NCI-H2227 treated with DMSO at 0.1 percent for 48 hours (cell line): ENCODE measurements at places on chromosomes 13 and 19.
A peak's percentile ranks its signal among the peaks of the same experiment; 100 is the strongest.

DNA sequence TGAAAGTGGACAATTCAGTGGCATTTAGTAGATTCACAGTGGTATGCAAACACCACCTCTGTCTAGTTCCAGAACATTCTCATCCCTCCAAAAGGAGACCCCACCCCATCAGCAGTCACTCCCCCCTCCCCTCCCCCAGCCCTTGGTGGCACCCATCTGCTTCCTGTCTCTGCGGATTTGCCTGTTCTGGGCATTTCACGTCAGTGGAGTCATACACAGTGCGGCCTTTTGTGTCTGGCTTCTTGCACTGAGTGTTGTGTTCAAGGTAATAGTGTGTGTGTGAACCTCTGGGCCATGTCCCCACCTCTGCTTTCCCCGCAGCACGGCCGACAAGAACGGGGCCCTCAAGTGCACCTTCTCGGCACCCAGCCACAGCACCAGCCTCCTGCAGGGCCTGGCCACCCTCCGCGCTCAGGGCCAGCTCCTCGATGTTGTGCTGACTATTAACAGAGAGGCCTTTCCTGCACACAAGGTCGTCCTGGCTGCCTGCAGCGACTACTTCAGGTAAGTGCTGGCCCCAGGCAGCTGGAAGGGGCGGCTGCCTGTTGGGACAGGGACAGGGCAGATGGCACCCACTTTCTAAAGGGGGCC lies 19.4 kb upstream of the CRTC1 start:
- no peak for DNase-seq

- DNase-seq = no peak
Measured at GRCh38 chr13:110872034-110872767, 42.7 kb downstream of the ANKRD10 start.

DNA sequence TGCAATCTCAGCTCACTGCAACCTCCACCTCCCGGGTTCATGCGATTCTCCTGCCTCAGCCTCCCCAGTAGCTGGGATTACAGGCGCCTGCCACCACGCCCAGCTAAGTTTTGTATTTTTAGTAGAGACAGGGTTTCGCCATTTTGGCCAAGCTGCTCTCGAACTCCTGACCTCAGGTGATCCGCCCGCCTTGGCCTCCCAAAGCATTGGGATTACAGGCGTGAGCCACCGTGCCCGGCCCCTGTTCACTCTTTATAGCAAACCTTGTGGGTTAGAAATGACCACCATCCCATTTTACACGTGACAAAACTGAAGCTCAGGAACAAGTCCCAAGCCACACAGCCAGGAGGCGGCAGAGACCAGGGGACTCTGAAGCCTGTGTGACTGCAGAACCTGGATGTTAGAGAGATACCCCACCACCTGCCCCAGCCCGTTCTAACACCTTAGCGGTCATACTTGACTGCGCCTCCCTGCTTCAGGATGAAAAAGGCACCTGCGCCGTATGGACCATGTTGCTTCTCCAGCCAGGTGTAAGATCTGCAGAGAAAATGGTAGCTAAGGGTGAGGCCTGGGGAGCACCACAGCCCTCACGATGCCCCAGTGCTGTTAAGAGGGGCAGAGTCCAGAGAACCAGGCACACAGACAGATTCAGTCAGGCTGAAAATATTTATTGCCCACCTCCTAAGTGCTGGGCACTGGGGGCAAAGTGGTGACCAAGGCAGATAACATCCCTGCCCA lies 3.6 kb downstream of the DMAC2 start:
- no peak for DNase-seq

GRCh38 chr19:21328406-21328805 lies 804 bp downstream of the ZNF708 start:
- DNase-seq = no peak

- no peak for DNase-seq
Measured at GRCh38 chr13:97491452-97491851, 57.5 kb downstream of the RAP2A start.

DNA sequence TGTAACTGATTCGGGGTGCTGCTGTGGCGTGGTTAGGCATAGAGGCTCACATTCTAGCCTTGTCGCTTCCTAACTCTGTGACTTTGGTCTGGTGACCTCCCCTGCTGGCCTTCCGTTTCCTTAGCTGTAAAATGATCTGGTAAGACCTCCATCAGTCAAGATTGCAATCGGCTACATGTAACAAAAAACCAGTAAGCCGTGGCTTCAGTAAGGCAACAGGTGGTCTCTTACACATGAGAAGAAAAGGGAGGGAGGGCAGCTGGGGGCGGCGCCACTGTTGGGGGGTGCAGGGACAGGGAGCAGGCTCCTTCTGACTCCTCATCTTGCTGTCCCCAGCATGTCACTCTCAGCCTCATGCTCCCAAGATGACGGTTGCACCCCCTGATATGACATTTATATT lies 148.0 kb downstream of the SIPA1L3 start:
- DNase-seq = peak; percentile 66

- DNase-seq = no peak
Measured at GRCh38 chr13:77595166-77595810, 59.8 kb downstream of the SCEL start.

DNA sequence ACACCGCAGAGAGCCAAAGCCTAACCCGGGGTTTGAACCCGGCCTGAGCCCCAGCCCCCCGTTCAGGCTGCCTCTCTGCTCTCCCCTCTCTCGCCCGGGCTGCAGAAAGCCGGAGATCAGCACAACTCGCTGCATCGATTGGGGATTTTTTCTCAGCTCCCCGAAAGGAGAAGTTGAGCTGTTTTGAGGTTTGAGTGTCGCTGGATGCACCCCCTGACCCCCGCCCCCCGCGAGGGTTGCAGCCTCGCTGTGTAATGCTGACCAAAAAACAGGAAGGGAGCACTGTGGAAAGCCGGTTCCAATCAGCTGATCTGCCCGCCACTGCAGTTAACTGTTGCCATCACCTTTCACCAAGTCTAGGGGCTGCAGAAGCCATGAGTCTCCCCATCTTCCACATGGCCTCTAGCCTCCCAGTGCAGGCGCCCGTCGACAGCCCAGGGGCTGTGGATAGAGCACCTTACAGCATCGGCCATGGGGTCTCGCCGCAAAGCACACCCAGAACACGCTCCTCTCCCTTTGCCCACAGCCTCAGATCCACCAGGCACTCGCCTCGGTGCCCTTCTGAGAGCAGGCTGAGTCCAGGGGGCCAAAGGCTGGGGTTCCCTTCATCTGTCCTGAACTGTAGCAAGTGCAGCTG lies 34.5 kb downstream of the MYO9B start:
- DNase-seq = no peak

GRCh38 chr13:35769812-35770211 lies 293.3 kb upstream of the MAB21L1 start:
- DNase-seq = no peak

DNA sequence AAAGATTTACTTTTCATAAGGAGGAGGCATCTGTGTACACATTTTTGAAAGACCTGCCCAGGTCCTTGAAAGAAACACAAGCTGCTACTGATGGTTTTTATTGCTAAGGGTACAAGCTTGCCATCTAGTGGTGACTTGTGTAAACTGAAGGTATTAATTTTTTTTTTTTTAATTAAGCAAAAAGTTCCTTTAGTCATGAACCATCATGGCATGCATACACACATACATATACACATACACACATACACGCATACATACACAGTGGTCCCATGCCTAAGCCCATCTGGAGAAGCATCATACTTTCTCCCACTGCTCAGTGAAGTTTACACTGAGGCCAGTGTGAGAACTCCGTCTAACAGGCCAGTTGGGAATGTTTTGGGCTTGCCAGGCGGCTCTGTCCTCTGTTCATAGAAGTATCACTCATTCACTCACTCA lies 312.5 kb downstream of the DCLK1 start:
- DNase-seq = peak; percentile 33

DNA sequence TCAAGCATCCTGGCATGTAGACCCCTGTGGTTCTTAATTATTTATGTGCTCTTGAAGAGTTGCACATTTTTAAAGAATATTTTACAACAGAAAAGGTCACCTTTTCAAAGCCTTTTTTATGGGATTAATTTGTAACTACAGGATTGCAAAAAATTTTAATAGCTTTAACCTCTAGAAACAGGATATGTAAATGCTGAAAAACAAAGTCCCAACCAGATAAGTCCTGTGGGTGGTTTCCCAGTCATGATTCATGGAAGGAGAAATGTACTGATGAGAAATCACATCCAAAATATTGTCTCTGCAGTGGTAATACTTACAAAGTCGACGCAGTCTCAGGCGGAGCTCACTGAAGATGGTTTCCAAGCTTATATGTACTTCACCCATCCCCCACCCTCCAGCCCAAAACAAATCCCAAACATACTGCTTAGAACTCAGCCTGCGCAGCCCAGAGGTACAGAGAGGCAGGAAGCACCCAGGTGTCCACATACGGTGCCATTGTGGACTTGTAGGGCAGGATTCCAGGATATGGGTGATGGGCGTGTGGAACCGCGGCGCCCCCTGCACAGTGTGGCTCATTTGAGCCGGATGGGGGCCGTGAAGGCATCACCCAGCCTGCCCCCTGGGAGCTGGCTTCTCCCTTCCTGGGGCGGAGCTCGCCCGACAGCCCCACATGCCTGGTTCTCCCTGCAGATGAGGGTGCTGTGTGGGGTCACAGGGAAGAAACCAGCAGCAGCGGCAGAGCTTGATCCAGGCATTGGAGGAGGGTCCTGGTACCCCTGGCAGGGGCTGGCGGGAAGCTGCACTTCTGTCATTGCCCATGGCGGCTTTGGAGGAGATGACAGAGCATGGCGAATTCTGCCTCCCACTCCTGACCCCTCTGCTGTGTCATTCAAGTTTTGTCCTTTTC lies 101.2 kb downstream of the ATP11A start:
- DNase-seq = no peak

DNA sequence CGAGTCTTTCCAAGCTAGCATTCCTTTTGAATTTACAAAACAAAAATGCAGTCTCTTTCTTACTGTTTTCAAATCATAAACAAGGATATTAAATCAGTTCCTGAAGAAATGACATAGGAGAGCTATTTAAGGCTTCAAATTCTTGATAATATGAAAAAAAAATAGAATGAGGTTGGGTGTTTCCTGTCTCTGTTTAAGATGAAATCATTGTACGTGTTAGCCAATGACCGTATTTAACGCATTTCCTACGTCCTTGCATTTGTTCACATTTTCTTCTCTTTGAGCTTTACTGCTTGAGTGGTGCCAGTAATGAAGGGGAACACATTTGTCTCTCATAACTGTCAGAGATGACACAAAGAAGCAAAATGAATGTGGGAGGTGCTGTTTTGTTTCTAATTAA lies 821.3 kb downstream of the DIAPH3 start:
- no peak for DNase-seq

- DNase-seq = no peak
Measured at GRCh38 chr19:48777720-48778119, 22.4 kb downstream of the FGF21 start.

GRCh38 chr19:46748325-46749109 lies 2.3 kb upstream of the STRN4 start:
- DNase-seq = no peak

DNA sequence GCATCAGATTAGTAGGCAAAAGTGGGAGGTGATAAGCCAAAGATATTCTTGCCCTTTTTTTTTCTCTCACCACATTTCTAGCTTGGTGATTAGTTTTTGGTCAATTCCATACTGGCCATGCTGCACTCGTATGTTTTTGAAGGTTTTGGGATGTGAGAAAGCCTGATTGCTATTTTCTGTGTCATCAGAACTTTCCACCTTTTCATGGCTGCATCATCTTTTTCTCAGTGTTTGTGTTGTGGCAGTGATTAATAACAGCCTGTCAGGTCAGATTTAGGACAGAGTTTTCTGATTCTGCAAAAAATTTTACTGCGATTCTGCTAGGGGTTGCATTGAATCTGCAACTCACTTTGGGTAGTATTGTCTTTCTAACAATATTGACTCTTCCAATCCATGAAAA lies 32.9 kb downstream of the PSG1 start:
- DNase-seq = no peak

GRCh38 chr13:71090990-71091389 lies 776.0 kb downstream of the DACH1 start:
- no peak for DNase-seq

DNA sequence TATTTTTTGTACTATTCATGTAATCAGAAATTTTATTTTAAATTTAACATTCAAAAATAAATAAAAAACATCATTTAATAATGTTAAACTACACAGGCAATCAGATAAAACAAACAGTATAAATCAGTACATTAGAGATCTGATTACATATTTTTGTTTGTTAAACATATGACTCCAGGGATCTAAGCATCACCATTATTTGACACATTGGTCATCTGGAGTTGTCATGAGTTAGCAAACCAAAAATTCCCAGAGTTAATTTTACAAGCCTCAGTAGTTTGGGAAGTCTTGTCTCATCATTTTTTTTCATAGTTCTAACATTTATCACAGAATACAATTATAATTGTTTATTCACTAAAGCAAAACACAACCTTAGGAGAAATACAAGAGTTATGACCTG lies 770.8 kb upstream of the SLITRK6 start:
- DNase-seq = no peak

- DNase-seq = no peak
Measured at GRCh38 chr13:59901191-59901590, 262.5 kb downstream of the DIAPH3 start.

DNA sequence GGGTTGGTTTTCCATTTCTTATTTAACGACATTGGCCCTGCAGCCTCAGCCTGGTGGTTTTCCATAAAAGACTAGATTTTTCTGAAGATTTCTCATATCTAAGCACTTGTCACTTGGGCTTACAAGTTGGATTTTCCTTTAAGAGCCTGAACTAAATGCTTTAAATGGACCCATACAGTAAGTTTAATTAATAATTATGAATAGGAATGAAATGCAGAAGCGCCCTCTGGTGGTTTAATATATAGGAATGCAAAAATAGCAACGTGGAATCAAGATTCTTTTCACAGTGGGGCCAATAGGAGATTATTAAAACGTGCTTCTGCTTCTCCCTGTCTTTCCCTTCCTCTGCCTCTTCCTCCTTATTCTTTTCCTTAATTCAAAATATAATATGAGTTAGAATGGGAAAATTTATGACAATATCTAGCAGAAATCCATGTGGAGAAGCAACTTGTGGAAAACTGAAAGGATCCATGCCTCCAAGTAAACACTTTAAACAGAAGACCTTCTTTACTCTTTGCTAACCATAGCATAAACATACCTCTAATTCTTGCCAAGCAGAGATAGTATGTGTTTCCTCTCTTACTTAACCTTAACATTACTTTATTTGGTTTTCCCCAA lies 324.0 kb downstream of the GPC5 start:
- no peak for DNase-seq

GRCh38 chr19:491146-491741 lies 5.0 kb upstream of the MADCAM1 start:
- no peak for DNase-seq

GRCh38 chr19:18279516-18280246 lies 1.7 kb downstream of the JUND start:
- DNase-seq = peak; percentile 79

- DNase-seq = no peak
Measured at GRCh38 chr13:88000239-88000638, 329.1 kb downstream of the SLITRK5 start.

- no peak for DNase-seq
Measured at GRCh38 chr13:97879646-97880310, 73.7 kb upstream of the IPO5 start.

- no peak for DNase-seq
Measured at GRCh38 chr19:1749373-1750342, 3.6 kb upstream of the ONECUT3 start.

- no peak for DNase-seq
Measured at GRCh38 chr13:42702716-42703115, 78.7 kb upstream of the FAM216B start.

- DNase-seq = no peak
Measured at GRCh38 chr19:574658-575526, 2.5 kb downstream of the BSG start.

GRCh38 chr13:101406791-101407190 lies 9.5 kb downstream of the NALCN start:
- no peak for DNase-seq
